D721Med (cell line): ENCODE measurements at places on chromosomes 7 and 10.

DNA sequence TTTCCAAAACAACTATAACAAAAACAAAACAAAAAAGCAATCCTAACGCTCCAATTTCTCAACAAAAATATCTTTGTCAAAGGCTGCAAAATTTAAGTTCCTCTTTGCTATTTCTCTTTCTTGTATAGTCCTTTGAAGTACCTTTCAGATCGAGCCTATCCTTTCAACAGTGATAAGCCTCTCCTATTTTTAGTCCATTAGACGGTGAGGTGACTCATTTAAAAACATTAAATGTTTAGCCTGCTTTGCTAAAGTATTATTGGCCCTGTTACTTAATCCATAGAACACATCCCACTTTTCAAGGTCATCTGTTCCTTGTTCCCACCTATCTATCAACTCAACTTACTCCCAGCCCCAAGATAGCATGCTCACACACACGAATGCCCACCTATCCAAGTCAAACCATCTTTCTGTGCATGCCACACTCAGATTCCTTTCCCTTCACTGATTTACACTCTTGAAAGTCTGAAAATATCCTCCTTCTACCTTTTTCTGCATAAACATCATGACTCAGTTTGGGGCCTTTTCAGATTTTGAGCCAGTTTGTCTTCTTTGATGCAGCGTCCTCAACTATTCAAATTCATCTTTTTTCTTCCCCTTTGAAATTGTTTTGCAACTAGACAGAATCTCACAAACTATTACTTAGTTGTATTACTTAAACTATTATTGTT lies 224.9 kb upstream of the TMEM229A start:
- no peak for DNase-seq

DNA sequence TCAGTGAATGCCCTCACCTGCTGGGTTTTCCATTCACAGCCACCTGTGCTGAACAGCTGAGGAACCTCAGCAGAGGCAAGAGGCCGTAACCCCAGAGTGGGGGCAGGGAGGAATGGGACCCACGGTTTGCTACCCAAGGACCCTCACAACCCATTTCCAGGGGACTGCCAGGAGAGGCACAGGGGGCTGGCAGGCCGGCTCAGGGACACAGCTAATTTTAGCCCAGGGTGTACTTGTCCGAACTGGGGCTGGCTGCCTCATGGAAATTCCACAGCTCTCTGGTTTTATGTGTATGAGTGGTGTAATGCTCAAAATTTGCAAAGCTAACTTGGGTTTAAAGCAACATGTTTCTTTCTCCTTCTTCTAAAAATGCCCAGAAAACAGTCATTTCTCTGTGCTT lies 42.2 kb downstream of the MINDY4 start:
- no peak for DNase-seq

GRCh38 chr10:84908491-84908890 lies 580.1 kb downstream of the CCSER2 start:
- no peak for DNase-seq

DNA sequence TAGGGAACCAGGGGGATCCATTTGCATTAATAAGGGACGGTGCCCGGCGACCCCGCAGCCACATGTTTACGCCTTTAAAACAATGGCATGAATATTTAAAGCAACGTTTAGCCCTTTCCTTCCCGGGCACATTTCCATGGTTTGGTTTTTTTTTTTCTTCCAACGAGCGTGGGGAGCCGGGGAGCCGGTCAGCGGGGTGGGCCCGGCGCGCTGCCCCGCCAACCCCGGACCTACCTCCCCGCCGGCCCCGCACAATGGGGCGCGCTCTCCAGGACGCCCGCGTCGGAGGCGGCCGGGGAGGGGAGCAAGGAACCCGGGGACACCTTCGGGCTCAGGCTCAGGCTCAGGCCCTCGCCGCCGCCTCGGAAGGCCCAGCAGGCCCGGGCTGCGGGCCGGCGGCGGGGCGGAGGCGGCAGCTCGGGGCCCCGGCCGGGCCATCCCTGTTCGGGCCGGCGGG lies 1.0 kb downstream of the SEPHS1 start:
- no peak for DNase-seq

GRCh38 chr7:119996634-119997033 lies 276.3 kb upstream of the KCND2 start:
- no peak for DNase-seq

DNA sequence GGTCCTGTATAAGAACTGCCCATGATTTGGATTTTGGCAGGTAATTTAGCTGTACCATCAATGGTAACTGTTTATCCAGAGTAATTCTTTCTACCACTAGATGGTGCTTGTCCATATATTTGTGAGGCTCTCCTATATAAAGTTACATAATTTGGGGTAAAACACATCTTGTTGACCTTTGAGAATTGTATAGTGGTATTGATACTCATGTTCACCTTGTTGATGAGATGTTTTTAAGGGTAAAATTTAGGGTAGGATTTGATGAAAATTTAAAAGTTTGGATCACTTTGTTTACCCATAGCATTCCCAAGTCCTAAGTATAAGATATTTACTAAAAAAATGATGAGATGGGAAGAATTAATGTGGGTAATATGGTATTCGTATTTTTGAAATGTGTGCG lies 31.6 kb downstream of the ST7 start:
- no peak for DNase-seq

GRCh38 chr10:11535346-11535959 lies 76.0 kb downstream of the USP6NL start:
- no peak for DNase-seq

DNA sequence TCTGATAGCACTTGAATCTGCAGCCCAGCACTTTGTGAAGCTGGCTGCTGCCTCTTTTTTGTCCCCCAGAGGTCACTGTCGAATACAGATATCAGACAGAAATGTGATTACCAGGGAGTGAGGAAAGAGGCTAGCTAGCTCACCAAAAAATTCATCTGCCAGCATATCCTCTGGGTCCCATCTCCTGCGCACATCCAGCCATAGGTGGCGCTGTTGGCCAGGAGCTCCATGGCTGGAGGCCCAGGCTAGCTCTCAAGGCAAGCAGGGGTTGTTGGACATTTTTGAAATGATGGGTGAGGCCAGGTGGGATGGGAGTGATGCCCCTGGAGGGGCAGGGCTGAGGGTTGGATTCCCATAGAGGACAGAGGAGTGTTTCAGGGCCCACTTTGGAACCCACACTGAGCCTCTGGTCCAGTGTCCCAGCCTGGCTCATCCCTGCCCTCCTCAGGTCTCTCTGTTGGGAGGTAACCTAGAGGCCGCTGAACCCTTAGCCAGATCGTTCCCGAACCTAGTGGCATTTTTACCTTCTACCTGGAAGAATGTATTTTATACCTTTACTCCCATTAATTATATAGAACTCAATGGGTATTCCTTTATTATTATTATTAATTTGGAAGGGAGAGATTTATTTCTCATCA lies 14.8 kb downstream of the DPCD start:
- peak; percentile 70 for DNase-seq

DNA sequence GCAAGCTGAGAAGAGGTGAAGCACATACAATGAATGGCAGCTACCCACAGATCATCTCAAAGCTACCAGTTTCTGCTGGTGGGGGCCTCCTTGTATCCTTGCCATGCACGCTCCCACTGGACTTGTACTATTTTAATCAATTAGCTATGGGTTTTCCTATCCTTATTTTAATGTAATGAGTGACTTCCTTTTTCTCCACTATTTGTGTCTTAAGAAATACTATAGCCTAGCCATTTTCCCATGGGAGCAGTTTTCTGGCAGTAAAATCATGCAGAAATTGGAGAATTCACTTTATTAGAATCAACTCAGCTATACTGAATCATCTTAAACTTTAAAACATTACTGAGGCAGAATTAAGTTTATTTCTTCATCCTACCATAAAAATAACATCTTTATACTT lies 73.5 kb downstream of the CTNNA3 start:
- no peak for DNase-seq

DNA sequence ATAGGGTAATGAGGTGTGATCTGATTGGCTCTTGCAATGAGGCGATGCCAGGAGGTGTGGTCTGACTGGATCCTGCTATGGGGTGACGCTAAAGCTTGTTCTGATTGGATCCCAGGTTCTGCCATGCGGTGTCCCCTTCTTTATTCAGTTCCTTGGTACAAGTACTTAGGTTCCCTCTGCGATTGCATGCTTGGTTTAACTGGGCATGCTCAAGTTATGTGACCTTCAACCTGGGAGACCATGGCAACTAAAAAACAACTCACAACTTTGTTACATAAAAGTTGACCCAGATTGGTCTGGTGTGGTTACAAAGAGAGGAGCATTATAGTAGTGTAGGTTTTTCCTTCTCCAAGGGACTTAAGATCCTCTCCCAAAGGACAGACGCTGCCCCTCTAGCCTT lies 49.5 kb upstream of the DNAJC1 start:
- DNase-seq = no peak

DNA sequence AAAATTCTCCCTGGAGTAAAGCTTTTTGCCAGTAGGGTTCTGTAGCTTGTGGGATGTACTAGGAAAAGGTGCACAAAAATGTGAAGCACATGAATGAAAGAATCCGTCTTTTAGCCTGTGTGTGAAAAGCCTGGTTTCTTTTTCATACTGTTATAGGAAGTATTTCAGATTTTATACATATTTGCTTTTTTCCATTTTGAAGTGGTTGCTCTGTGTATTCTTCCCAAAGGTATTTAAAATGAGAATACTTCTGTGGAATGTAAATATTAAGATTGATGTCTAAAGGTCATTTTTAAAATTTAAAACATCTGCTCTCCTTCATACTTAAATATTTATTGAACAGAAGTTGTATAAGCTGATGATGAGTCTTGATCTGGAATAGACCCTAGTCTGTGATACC lies 96.8 kb downstream of the CDK14 start:
- DNase-seq = no peak

GRCh38 chr10:132716691-132717490 lies 69.1 kb downstream of the NKX6-2 start:
- DNase-seq = no peak

DNA sequence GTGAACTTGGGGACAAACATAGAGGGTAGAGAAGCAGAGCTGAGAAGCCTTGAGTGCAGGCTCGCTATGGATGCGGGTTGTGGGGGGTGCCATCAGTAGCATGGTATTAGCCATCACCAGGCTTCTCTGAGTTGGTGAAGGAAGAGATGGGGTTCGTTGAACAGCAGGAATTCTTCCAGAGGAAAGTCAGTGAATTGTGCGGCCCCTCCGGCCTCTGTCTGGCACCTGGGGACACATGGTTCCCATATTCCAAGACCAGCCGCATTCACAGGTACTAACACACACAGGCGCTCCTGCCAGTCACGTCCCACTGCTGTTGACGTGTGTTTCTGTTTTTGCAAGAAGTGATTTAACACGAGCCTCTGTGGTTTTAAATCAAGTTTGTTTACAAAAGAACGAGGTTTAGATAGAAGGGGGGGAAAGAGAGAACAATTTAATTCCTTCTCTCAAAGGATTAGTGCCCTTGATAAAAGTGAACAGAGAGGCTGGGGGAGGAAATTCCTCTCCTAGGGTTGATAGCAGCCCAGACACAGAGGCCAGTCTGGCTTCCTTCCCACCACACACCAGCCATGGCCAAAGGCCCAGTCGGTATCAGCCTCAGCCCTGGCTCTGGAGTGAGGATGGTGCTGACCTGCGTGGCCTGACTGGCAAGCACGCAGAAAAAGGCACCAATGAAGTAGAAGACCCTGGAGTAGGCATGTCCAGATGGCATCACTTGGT lies 252.6 kb upstream of the IGFBP3 start:
- DNase-seq = no peak

DNA sequence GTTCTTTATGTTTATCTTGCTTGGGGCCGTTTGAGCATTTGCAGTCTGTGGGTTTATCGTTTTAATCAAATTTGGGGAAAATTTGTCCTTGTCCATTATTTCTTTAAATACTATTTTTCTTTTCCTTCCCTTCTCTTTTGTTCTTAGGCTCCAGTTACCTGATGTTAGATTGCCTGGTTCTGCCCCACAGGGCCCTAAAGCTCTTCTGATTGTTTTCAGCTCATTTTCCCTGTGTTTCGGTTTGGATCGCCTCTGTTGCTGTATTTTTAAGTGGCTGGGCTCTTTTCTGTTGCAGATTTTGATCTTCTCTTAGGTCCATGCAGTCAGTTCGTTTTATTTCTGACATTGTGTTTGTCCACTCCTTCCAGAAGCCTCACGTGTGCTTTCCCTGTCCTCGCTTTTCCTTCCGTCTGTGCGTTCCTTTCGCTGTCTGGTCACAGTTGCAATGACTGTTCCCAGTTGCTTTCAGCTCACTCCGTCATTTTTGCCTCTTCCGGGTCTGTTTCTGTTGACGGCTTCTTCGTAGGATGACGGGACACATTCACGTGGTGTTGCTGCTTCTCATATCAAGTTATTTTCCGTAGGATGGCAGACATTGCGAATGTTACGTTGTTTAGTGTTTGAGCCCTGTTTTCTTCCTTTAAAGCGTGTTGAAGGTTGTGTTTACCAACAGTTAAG lies 111.4 kb downstream of the INPP5A start:
- DNase-seq = no peak

- no peak for DNase-seq
Measured at GRCh38 chr10:59057345-59057744, 119.1 kb upstream of the PHYHIPL start.

- DNase-seq = no peak
Measured at GRCh38 chr10:34730726-34731125, 84.4 kb downstream of the PARD3 start.

GRCh38 chr10:76117949-76118348 lies 686.5 kb downstream of the LRMDA start:
- DNase-seq = no peak

DNA sequence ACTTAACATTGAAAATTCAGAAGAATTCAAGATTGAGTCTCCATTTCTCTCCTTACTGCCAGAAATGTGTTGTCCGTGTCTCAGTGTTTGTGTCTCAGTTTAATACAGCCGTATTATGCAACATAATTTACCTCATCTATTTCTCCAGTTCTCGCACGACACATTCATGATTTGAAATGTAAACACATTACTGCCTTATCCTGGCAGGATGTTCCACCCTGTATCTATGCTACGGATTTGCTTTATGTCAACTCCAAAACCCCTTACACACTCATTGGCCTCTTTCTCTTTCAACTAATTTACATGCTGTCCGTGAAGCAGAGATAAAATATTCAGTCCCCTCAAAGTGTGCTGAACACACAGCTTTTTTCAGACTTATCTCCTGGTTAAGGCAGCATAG lies 653.7 kb upstream of the SEMA3D start:
- DNase-seq = no peak

DNA sequence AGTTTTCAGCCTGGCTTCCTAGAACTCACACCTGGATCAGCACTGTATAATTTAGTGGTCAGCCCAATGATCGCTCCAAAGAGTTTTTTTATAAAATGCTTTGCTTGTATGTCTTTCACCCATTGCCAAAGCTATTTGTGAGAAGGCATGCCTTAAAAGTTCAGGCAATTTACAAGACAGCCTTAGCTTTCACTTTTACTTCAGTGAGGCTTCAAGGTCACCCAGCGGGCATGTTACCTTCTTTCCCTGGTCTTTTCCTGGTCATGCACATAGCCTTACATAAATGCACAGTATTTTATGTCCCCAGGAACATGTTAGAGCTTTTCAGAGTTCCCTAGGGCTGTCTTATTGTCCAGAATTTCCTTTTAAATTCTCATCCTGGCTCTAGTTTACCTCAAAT lies 179.9 kb upstream of the TMEM72 start:
- DNase-seq = no peak
